ENCODE measurements at places on chromosomes 7 and 10.

DNA sequence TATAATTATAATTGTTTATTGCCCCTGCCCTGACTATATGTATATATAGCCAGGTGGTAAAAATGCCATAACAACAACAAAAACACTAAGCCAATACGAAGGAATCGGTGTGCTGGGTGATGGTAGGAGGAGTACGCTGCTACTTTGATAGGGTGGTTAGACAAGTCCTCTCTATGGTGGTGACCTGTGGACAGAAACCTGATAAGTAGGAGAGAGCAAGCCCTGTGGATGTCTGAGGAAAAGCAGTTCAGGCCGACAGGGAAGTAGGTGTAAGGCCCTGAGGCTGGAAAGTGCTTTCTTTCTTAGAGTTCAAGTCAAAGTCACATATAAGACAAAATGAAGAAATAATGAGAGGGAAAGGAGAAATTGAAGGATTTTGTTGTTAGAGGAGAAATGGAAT is 823.8 kb upstream of the CELF2 start:
- no peak for DNase-seq

DNA sequence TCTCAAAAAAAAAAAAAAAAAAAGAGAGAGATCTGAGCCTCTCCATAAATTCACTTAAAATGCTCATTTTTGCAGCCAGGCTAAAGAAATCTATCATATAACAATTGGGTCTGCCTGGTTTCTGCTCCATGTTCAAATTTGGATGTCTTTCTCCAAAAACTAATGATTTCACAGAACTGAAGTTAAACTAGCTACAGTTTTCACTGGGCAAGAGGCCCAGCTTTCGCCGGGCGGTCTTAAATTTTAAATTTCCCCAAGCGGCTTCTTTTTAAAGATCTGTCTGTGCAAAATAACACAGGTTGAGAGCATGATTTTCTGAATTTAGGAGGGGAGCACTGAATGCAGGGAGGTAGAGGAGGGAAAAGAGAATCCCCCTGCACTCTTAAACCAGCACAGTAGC is 603.4 kb downstream of the KCNMA1 start:
- DNase-seq: no peak

GRCh38 chr7:16850614-16851466 is 30.9 kb downstream of the AGR3 start:
- no peak for DNase-seq

DNA sequence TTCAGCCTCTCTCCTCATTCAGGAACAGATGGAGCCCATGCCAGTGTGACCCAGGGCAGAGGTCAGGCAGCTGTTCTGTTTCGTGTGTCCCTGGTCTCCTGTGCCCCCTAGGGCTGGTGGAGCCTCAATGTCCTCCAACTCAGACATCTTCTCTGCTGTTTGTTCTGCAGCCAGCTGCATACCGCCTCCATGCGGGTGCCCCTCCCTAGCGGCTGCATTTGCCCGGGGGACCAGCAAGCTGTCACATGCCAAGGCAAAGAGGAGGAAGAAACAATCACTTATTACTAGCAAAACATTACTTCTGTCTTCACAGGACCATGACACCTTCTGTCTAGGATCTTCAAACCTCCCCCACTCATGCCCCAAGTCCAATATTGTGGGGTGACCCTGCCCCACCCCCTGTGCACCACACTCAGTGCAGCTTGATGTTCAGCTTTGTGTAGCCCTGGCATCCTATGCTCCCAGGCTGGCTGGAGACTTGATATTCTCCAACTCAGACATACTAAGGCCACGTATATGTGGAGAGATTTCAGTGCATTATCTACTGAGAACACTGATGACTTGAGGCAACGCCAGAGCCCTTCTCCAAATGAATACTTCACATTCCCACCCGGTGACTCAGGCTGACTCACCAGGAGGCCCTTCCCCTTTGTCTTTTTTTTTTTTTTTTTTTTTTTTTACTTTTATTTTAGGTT is 188.9 kb downstream of the SKIDA1 start:
- peak; percentile 90 for DNase-seq

Data from fibroblast of skin of left biceps (primary cell).